Right cardiac atrium (tissue), 5 donors: ENCODE measurements at places on chromosomes 11 and 22.

GRCh38 chr11:67694875-67695555 lies 20.6 kb upstream of the ALDH3B2 start:
- no peak for DNase-seq

DNA sequence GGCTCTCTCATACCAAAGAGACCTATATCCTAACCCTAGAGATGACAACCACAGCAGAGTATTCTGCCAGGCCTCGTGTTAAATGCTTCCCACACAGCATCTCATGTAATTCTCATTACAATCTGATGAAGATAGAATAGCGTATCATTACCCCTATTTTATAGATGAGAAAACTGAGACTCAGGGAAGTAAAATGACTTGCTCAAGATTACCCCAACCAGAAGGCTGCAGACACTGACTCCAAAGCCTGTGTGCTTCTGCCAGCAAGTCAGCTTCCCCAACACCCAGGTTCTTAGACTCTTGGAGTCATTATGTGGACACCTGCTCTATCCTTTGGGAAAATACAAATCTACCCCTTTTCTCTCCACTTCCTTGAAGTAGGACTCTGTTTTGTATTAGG lies 23.6 kb upstream of the TSKU start:
- no peak for DNase-seq

- no peak for DNase-seq
Measured at GRCh38 chr11:72418834-72419560, 15.3 kb downstream of the CLPB start.

GRCh38 chr11:1338201-1339065 lies 29.0 kb upstream of the TOLLIP start:
- no peak for DNase-seq

DNA sequence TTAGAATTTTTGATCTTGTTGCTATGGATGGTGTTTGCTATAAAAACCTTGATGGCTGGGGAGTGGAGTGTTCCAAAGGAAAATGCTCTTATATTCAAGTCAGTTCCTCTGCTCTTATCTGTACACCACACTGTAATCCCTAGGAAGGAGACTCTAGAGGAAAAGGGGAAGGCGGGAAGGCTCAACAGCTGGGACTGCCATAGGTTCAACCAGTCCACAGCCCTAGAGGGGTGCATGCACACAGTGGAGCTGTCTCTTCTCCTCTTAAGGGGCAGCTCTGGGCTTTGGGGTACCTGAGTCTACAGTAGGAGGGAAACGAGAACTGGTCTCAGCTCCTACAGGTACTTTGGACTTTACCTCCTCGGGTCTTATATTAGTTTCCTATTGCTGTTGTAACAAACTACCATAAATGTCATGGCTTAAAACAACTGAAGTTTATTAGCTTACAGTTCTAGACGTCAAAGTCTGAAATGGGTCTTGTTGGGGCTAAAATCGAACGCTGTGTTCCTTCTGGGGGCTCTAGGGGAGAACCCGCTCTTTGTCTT lies 77.2 kb upstream of the ZBED5 start:
- no peak for DNase-seq
